Activated CD4-positive, alpha-beta T cell treated with anti-CD3 and anti-CD28 coated beads, Interleukin-2, amount 10 ng/mL, durations not matched to agents 7 days and 5 days (primary cell): ENCODE measurements at places on chromosomes 5 and 9. TPM values are rescaled to one million over a fixed set of nuclear protein-coding genes. Genes with fewer than 3 reads are reported as not detected.

The IL9 gene
- not detected for total RNA-seq

- no peak for DNase-seq
Measured at GRCh38 chr5:55547781-55548180, 13.0 kb upstream of the PLPP1 start.

- DNase-seq: no peak
Measured at GRCh38 chr5:180399401-180400215, 46.5 kb upstream of the GFPT2 start.

The FGD3 gene
- 156 TPM for total RNA-seq

The PKD2L2 gene
- not detected for total RNA-seq

- DNase-seq: no peak
Measured at GRCh38 chr9:127776924-127777289, 1.6 kb downstream of the SH2D3C start.
